ENCODE measurements at places on chromosomes 5 and 9.

DNA sequence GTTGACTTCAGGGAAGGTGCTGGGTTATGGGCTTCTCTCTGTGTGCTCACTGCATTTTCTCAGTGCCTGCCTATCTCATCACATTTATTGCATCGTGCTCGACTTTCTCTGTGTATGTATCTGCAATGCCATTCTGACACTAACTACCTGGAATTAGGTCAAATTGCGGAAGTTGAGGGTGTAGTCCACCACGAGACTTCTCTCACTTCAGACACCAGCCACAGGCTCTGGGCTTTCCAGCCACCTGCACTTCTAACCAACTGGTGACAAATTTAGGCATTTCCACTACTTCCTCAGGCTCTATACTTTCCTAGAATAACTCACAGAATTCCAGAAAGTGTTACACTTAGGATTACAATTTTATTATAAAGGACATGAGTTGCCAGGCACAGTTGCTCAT, 188.6 kb upstream of the ZNF608 start:
- DNase-seq = no peak

DNA sequence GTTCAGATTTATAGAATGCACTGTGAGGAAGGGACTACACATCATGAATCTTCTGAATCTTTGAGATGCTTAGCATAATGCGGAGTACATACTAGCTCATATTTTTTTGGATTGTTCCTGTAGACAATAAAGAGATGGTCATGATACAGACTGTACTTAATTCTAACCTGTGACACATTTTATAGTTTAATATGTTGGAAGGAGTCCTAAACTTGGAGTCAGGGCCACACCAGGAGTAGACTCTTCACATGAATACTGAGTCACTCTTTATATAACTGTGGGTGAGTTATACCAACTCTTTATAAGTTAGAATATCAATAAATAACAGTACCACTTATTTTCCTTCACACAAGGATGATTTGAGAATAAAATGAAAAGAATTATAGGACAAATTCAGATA, 16.9 kb downstream of the C9orf85 start:
- no peak for DNase-seq

GRCh38 chr5:119468286-119468685, 16.0 kb downstream of the HSD17B4 start:
- no peak for DNase-seq

- no peak for DNase-seq
These were observed 831 bp upstream of the SHROOM1 start for GRCh38 chr5:132831095-132831860.

DNA sequence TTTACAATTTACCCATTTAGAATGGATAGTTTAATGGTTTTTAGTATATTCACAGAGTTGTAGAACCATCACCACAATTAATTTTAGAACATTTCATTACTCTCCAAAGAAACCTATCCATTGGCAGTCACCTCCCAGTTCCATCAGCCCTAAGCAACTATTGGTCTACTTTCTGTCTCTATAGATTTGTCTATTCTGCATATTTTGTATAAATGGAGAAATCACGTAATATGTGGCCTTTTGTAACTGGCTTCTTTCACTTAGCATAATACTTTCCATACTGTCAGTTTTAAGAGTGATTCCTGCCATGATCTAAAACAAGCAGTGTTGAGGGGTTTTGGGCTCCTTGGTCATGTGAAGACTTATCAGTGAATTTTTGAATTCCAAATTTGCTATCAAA, 12.7 kb downstream of the OCLN start:
- DNase-seq = no peak

DNA sequence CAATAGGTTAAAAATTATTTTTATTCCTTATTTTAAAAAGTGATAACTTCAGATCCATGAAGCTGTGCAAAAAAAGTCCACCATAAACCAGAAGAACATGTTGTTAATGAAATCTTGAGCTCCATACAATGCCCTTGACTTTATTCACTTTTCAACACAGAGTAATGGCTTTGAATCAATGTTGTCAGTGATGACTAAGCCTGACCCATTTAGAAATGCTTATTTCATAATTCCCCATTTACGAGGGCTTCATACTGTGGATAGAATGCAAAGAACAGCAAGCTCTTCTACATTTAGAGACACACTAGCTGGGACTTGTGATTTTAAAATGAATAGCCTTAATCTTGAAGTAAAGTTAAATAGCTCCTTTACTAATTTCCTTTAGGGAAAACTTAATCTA, 25.7 kb upstream of the IL9 start:
- DNase-seq = no peak

DNA sequence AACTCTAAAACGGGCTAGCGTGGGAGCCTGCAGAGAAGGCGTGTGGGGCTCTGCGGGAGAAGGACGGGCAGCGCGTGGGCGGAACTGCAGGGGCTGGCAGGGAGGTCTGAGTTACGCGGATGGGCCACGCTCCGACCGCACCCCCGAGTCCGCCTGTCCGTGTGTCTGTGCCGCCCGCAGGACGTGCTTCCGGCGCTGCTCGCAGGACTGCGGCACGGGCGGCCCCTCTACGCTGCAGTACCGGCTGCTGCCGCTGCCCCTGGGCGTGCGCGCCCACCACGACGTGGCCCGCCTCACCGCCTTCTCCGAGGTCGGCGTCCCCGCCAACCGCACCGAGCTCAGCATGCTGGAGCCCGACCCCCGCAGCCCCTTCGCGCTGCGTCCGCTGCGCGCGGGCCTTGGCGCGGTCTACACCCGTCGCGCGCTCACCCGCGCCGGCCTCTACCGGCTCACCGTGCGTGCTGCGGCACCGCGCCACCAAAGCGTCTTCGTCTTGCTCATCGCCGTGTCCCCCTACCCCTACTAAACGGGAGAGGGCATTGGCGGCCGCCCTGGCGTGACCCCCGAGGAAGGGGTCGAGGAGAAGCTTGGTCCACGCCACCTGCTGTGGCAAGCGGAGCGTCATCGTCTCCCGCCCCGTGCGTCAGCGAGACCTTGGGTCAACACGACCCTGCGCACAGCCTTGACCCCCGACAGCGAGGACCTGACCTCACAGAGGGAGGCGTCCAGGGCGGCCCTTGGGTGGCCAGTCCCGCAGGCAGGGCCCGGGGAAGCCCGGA, 11.4 kb upstream of the ASS1 start:
- peak; percentile 69 for DNase-seq

DNA sequence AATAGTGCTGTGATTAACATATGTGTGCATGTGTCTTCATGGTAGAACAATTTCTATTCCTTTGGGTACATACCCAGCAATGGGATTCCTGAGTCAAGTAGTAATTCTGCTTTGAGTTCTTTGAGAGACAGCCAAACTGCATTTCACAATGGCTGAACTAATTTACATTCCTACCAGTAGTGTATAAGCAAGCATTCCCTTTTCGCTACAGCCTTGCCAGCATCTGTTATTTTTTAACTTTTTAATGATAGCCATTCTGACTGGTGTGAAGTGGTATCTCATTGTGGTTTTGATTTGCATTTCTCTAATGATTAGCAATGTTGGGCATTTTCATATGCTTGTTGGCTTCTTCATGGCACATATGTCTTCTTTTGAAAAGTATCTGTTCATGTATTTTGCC, 308.5 kb downstream of the ARRDC3 start:
- no peak for DNase-seq

DNA sequence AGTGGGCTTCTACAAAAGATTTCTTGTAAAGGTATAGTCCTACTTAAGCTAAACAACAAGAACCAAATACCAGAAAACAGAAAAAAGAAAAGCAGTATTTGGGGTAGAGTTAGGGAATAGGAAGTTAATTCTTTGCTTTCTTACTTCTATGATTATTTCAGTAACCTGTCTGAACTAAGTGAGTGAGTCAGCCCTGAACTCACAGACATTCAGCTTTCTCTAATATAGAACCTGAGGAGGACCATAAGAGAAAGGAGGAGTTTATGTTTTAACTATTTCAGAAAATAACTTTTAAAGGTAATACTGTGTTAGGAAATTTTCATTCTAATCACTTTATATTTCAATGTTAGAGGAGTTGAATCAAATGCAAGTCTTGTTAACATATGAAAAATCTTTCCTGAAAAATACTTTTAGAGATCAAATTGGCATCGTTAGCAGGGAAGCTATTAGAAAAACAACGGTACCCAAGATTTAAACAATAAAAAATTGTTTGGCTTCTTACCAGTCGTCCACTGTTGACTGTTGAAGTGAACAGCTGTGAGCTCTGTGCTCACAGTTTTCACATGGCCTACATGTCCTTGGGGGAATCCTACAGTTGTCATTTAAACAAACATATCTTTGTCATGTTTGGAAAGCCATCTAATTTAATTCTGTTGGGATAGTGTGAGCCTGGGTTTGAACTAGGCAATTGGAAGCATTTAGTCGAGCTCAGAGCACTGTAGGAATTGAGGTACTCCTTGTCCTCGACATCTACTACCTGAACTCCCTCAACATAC, 19.9 kb upstream of the ZFAND5 start:
- DNase-seq = no peak

- peak; percentile 13 for DNase-seq
These were observed 21.5 kb upstream of the ARHGAP26 start for GRCh38 chr5:142748568-142749249.

- DNase-seq = no peak
These were observed 322.9 kb downstream of the SLIT3 start for GRCh38 chr5:168978015-168978414.

Data from urothelium cell line (cell line).